ENCODE measurements at places on chromosomes 13 and 19.

DNA sequence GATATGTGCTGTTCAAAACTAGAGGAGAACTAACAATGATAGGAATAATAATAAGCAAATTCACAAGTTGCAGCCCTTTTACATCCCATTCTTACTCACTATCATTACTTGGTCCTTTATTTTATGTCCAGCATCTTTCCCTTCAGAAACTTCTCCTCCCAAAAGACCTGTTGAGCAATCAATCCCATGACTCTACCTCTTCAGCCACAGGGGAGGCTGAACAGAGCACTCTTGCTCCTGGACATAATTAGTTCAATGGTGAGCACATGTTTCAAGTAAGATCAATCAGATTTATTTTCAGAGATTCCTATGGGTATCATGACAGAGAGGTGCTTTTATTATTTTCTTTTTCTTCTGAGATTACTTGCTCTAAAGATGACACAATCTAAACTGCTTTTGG is 260.0 kb downstream of the COG6 start:
- no peak for DNase-seq

DNA sequence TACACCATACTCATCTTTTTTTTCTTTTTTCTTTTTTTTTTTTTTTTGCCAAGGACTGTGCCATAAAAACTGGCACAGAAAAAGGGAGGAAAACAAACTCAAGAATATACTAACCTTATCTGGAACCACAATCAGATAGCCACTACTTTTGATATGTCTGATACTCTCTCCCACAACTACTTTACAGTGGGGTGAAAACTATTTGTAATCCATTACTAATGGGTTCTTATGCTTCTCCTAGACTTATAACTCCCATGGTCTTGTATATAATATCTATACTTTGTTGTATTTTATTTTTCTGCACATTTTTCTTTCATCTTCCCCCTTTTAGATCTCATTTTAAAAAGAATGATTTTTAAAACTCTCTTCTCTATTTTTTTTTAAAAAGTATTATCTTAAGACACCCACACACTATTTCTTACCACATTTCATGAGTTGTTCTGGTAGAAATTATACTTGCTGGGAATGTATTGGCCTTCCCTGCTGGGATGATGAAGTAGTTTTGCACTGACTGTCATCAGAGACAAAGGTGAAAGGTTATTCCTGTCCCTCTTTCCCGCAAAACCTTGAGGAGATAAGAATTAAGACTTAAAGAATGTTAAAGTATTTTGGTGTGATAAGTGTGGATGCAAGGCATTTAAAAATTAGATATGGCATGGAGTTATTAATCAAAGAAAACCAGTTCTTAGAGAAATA is 146.7 kb upstream of the KLF12 start:
- no peak for DNase-seq

DNA sequence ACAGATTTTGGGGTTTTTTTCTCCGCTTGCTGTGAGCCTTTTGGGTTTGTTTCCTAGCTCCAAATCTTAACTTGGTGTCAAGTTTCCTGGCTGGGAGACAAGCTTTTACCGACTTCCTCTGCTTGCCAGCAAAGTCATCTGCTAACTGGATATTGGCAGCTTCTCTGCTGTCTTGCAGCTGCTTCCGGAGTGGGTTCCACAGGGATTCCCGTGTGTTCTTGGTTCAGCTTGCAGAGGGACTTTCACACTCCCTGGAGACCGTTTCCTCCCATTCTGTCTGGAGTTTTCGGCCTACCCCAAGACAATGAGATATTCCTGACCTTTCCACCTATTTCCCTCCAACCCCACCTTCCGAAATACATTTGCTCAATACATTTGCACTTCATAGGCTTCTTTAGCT is 2.2 kb upstream of the COLGALT1 start:
- no peak for DNase-seq

GRCh38 chr13:40984668-40985366 is 34.3 kb downstream of the ELF1 start:
- no peak for DNase-seq

DNA sequence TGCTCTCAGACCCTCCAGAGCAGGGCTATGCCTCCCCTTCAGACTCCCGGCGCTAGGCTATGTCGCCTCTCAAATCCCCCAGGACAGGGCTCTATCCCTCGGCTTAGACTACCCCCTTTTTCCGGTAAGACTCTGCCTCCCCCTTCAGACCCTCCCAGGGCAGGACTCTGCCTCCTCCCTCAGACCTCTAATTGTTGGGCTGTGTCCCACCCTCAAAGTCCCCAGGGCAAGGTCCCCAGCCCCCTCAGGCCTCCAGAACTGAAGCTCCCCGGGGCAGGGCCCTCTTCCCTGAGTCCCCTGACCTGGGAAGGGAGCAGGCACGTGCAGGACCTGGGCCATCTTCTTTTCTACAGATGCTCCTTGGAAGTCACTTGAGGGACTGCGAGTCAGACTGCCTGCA is 3.2 kb downstream of the KANK2 start:
- no peak for DNase-seq

- DNase-seq = no peak
These were observed 21.4 kb downstream of the MAP4K1 start for GRCh38 chr19:38596057-38596981.

DNA sequence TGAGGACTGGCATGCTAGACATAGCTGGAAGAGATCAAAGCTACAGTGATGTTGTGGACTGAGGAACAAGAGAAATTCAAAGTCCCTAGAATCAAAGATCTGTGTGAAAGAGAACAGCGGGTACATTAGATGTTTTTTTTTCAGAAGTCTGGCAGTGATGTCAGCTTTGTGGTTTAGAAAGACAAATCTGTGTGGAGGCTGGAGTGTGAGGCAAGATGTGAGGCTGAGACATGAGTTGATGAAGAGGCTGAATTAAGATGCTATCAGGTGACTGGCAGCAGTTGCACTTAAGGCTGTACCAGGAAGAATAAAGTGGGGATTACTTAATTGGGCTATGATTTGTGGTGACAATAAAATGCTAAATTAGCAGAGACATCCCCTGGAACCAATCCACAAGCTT is 46.5 kb downstream of the DNAJC3 start:
- no peak for DNase-seq

DNA sequence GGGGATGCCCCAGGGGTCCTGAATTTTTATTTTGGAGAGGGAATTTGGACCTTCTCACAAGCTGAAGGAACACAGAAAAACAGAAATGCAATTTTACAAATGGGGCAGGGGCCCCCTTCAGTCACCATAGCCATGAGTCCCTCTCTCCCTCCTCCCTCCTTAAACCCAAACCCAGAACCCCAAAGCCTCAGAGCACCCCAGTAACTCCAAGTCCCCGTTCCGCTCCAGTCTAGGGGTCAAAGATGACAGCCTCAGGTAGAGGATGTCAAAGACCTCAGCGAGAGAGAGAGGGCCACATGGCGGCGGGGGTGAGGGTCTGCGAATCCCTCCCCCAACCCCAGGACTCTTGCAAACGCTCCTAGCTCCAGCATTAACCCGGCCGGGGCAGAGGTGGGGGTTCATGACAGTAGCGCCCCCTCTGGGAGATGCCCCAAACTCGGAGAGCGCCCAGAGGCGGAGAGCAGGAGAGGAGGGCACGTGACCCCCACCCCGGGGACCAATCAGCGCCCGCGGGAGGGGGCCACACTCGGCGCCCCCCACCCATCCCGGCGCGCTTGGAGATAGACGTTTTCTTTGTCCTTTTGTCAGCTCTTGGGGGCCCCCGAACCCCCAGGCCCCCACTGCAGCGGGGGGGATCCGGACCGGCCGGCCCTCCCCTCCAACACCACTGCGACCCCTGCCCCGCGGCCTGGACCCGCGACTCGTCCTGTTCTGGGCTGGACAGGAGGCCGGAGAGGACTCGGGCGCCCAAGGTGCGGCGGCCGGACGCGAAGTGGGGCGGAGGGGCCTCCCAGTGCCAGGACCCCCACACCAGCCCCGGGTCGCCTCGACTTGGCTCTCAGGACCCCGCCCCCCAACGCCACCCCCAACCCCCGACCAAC is 20.8 kb upstream of the SEMA6B start:
- DNase-seq = no peak

- DNase-seq = no peak
These were observed 1101.5 kb upstream of the MIR17HG start for GRCh38 chr13:90246005-90246404.

GRCh38 chr19:6394831-6395230 is 1.9 kb upstream of the GTF2F1 start:
- no peak for DNase-seq

DNA sequence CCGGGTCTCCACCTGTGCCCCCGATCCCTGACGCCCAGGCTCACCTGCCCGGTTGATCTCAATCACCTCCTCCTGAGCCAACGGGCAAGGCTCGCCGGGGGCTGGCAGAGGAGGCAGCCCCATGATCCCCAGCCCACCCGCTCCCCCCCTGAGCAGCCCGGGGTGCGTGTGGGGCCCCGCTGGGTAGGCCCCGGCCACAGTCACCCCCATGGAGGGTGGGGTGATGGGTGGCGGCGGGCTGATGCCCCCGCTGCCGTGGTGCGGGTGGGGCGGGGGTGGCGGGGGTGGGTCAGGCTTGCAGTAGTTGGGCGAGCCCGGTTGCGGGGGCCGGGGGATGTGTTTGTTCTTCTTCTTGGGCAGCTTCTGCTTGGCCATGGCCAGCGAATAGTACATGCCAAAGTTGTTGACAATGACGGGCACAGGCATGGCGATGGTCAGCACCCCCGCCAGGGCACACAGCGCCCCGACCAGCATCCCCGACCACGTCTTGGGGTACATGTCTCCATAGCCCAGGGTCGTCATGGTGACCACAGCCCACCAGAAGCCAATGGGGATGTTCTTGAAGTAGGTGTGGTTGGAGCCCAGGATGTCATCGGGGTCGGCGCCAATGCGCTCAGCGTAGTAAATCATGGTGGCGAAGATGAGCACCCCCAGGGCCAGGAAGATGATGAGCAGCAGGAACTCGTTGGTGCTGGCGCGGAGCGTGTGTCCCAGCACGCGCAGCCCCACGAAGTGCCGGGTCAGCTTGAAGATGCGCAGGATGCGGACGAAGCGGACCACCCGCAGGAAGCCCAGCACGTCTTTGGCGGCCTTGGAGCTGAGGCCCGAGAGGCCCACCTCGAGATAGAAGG is 6.0 kb downstream of the KCNC3 start:
- no peak for DNase-seq

DNA sequence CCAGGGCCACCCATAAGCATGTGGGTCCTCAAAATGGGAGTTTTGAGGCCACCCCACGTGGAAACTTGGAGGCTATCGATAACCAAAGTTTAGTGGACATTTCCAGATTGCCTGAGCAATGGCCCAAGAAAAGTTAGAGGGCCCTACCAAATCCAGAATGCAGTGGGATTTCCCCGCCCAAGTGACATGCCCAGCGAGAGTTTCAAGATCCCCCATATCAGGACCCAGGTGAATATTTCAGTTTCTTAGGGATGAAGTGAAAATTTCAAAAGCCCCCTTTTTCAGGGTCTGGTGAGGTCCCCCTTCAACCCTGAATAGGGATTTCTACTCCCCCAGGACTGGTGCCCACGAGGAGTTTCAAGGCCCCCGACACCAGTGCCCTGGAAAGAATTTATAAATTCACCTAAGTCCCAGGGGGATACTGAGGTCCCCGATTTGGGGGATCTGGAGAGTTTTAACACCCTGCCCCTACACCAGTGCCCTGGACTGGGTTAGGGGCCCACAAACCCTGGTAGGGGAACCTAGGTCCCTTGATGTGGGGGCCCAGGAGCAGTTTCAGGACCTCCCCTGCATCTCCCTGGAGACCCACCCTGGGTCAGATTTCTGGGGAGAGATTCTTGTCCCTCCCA is 695 bp downstream of the BST2 start:
- DNase-seq = no peak

GRCh38 chr19:28169168-28169887 is 1043.6 kb downstream of the UQCRFS1 start:
- DNase-seq = no peak

DNA sequence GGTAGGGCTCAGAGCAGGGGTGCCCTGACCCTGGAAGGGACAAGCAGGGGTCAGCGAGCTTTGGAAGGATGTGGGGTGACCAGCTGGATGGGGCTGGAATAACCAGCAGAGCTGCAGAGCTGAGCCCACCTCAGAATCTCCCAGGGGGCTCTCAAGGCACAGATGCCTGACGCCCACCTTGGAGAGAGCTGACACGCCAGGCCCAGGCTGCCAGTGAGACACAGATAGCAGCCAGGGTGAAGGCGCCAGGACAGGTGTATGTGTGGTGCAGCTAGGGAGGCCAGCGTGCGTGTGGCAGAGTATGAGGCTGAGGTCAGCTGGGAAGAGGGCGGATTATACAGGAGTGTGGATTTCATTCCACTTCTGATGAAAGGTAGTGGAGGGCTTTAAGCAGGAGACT is 8.9 kb downstream of the AP1M1 start:
- DNase-seq = no peak

- DNase-seq = no peak
These were observed 44.9 kb upstream of the ITM2B start for GRCh38 chr13:48188131-48188530.

DNA sequence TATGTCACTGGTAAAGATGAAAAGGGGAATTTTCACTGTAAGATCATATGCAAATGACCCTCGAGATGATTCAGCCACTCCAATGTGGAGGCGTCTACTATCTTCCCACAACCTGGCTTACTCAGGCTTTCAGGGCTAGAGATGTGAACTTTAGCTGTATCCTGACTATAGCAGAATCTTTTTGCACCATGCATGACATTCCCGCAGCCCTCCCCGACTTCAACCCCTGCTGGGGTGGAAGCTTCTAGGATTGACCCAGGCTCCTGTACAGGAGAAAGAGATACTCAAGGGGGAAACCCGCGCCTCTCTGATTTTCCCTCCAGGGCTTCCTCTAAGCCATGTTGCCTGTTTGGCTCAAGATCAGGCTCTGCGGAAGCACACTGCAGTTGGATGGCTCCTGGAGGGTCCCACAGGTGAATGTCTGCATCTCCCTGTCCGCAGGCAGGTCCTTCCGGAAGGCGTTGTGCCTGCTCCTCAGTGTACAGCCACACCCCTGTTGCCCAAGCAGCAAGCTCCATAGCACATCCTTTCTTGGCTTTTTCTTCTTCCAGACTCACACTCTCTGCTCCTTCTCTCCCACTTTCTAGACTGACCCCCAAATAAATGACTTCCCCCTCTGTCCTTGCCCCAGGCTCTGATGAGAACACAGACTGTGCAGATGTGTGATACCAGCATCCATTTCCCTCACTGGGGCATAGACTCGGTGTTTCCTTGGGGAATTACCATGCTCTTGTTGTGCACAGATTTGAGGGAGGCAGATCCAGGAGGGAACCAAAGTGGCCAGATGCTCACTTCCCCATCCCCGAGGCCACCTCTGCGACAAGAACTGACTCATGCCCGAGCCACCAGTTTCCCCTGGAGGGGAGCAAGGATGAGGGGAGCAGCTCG is 29.1 kb upstream of the POP4 start:
- DNase-seq = no peak

GRCh38 chr19:7909471-7910067 is 5.1 kb upstream of the TGFBR3L start:
- no peak for DNase-seq

- no peak for DNase-seq
These were observed 116.6 kb upstream of the UQCRFS1 start for GRCh38 chr19:29329460-29330134.
